ENCODE measurements at places on chromosomes 6 and 20. TPM values are rescaled to one million over a fixed set of nuclear protein-coding genes. Genes with fewer than 3 reads are reported as not detected.

Gene TCF15
- total RNA-seq = not detected

Gene SCAF8
- total RNA-seq = 31.7 TPM

Gene CRYBG1
- 39.3 TPM for total RNA-seq

Gene RIPOR2
- 64.5 TPM for total RNA-seq

Gene KCNQ5
- 5.2 TPM for total RNA-seq

Gene CCN6
- not detected for total RNA-seq

Gene ADGRF1
- total RNA-seq = not detected

Gene RSPO3
- not detected for total RNA-seq

Data from activated CD4-positive, alpha-beta memory T cell treated with anti-CD3 and anti-CD28 coated beads for 36 hours (primary cell).